DMS 273 treated with DMSO at 0.1 percent for 48 hours (cell line): ENCODE measurements at places on chromosomes 4 and X.

GRCh38 chrX:112067601-112068000, 15.0 kb downstream of the TRPC5 start:
- no peak for DNase-seq

DNA sequence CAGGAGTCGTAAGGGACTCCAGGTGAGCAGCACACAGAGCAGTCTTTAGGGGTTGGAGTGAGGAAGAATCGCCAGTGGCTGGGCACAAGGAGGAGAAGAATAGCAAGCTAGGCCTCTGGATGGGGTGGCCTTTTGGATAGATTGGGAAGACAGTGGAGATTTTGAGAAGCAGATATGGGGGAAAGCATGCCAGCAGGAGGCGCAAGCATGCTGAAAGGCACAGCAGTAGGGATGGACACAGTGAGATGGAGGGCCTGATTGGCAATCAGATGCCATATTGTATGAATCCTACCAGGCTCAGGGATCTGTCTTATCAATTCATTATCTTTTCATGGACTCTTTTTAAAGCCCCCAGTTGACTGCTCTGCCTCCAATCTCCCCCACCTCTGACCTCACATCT, 60.4 kb upstream of the MAGEA4 start:
- DNase-seq, result no peak

- DNase-seq, result no peak
Measured at GRCh38 chr4:112819729-112820128, 182.8 kb downstream of the LARP7 start.

GRCh38 chr4:152172146-152172545, 363.7 kb downstream of the FBXW7 start:
- no peak for DNase-seq

DNA sequence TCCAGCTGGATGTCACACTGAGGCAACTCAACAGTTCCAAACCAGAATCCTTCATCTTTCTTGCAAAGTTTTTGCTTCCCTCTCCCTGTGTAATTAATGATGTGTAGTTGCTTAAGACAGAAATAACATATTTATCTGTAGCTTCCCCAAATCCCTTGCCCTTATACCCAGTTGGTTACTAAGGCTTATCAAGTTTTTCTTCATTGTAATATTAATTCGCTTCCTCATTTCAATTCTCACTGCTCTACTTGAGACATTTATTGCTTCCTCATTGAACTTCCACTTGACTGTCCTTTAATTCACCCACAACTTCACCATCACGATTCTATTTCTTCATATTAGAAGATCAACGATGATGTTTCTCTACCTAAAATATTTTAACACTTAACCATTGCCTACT, 386.6 kb upstream of the CPEB2 start:
- no peak for DNase-seq

DNA sequence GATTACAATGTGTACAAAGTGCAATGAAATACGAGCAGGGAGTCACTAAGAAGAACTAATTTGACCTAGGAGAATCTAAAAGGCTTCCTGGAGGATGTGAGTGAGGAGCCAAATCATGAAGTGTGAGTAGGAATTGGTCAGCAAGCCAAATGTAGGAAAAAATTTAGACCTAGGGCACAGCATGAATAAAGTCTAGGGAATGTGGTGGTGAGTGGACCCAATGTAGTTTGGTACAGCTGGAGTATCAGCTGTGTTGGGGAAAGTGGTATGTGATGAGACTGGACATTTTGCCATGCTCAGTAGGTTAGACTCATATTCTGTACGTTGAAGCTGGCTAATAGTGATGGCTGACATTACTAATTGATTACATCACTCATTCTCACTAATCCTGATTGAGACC, 191.0 kb downstream of the AFF2 start:
- no peak for DNase-seq

DNA sequence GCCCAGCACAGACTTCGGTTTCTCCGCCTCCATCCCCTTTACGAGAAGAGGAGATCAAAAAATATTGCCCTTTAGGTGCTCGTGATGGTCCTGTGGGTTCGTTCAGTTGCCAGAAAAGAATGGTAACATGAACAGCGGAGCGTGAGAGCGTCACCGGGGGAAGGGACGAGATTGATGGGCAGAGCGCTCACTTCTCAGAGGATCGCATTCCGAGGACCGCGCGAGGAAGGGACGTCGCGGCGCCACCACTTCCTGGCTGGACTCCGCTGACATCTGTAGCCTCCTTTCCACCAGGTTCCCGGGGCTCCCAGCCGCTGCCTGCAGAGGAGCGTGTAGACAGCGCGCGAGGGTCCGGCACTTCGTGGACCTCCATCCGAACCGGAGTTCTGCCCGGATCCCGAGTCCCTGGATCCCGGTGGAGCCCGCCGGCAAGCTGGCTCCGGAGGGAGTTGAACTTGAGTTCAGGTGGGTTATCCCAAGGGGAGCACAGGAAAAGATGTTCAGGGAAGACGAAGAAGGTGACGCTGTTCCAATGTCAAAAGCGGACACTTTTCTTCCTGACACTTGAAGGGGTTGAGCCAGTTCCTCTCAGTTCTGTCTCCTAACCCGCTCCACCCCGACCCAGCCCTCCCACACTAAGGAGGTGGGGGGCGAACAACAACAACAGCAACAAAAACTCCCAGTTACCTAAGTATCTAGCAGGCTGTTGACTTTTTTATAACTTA, 484 bp downstream of the GALNTL6 start:
- DNase-seq, result no peak

DNA sequence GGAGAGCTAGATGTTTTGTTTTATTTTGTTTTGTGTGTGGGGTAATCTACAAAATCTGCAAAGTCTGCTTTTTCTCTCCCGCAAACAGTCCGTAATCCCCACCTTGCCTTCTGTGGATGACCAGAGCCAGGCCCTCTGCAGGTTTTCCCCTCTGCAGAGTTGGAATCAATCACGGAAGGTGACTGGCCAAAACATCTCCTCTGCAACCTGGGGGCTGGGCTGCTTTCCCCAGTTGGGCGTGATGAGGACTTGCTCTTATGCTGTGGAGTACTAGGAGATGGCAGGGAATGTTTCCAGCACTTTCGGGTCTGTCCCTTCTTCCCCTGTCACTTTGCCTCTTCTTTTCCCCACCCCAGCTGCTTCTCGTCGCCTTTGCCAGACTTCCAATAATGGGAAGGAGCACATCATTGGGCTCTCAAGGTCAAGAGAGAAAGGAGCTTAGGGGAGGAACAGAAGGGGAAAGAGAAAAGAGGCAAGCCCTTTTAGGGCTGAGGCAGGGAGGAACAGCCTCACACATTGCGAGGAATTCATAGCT, 1.1 kb downstream of the TMEM35A start:
- no peak for DNase-seq

GRCh38 chr4:93132631-93133030, 695.9 kb upstream of the ATOH1 start:
- no peak for DNase-seq

DNA sequence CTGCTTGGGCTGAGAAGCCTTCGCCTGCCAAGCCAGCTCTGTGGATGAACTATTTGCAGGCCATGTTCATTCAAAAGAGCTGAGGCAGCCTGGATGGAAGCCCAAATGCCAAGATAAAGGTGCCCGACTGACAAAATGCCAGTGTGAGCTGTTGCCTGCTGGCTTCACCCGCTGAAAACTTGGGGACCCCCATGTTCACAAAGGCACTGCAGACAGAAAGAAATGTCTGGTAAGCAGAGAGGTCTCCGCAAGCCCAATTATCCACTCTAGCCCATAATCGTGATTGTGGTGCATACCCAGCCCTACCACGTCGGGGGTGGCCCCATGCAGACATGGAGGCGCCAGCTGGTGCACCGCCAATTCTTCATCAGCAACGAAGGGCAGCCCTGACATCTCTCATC, 13.0 kb upstream of the SMIM20 start:
- DNase-seq, result no peak

DNA sequence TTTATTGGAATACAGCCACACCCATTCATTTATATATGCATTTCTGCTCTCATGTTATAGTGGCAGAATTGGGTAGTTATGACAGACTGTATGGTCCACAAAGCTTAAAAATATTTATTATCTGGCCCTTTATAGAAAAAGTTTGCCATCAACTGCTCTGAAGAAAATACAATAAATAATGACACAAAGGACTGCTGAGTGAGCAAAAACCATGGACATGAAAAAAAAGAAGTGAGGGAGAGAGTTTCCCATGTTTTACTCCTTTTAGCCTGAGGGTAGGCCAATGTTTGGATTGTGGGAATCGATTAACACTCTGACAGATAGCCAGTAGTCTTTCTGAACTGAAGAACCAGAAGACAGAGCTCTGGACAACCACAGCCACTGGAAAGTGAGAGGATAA, 149.2 kb downstream of the CHRDL1 start:
- DNase-seq, result no peak

DNA sequence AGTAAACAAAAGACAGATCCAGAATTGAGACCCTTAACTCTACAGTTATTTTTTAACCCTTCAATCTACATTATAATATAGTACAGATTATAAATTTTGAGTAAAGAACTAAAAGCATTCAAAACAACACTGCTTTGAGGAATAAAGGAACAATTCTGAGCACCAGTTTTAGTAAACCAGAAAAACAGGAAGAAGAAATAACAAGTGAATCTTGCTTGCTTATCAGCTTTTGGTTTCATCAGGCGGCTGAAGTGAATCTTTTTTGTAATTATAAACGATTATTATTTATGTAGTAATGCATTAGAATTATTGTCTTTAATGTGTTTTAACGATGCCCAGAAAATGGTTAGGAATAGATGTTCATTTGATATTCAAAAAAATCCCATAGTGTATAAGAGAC, 305.4 kb downstream of the ARAP2 start:
- no peak for DNase-seq

DNA sequence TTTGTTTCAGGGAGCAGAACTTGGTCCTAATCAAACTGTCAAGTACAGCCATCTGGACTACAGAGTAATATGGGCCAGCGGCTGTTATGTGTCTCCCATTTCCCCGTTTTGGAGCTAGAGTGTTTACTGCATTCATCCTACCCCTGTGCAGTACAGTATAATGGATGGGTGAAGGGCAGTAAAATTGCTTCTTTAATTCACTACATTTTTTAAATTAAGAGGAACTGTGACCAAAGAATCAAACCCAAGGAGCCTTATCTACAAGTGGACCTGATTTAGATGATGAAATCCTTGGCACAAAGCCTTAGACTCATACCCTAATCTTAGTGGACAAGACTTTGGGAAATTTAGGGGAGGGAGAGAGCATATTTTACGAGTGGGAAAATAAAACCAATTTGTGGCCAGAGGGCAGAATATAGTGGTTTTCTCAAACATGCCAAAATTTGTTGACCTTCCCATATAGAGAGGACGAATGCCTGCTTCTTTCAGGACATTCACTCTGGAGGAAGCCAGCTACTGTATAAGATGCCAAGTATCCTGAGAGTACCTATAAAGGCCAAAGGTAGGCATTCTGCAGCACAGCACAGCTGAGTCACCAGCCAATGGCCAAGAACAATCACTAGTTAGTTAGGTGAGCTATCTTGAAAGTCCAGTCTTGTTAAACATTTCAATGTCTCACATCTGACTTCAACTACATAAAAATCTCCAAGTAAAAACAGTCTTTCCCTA, 253.8 kb upstream of the KCNIP4 start:
- DNase-seq, result no peak

GRCh38 chr4:130712038-130712437, 1616.1 kb downstream of the C4orf33 start:
- no peak for DNase-seq

GRCh38 chrX:110123331-110123782, 120.4 kb downstream of the TMEM164 start:
- no peak for DNase-seq

- no peak for DNase-seq
Measured at GRCh38 chr4:140088323-140088967, 65.5 kb downstream of the MAML3 start.

DNA sequence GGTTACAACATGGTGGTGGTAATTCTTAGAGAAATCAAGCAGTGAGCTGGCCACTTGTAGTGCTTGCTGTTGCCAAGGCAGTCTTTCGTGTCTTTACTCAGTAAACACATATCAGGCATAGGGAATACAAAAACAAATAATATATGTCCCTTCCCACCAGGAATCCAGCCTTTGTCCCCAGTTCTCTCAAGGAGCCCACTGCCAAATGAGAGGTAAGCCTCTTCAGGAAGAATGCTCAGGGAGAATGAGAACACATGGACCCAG, 421 bp upstream of the PLAC1 start:
- DNase-seq, result no peak

GRCh38 chr4:141636771-141637460, 533 bp downstream of the IL15 start:
- DNase-seq, result no peak

GRCh38 chrX:131558562-131558961, 14.7 kb downstream of the OR13H1 start:
- no peak for DNase-seq

DNA sequence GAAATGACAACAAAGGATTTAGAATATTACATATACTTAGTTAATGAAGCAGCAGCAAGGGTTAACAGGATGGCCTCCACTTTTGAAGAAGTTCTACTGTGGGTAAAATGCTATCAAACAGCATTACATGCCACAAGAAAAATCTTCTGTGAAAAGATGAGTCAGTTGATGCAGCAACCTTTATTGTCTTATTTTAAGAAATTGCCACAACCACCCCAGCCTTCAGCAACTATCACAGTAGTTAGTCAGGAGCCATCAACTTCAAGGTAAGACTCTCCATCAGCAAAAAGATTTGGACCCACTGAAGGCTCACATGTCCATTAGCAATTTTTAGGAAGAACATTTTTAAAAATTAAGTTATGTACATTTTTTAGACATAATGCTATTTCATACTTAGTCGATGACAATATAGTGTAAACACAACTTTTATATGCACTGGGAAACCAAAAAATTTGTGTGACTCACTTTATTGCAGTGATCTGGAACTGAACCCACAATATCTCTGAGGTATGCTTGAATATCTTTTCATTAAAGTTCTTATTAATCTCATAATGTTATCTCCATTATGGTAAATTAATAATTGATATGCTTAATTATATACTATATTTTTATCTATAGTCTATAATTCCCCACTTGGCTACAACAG, 81.2 kb downstream of the SPCS3 start:
- DNase-seq, result no peak

GRCh38 chrX:115173181-115173580, 16.0 kb upstream of the RBMXL3 start:
- DNase-seq, result no peak

DNA sequence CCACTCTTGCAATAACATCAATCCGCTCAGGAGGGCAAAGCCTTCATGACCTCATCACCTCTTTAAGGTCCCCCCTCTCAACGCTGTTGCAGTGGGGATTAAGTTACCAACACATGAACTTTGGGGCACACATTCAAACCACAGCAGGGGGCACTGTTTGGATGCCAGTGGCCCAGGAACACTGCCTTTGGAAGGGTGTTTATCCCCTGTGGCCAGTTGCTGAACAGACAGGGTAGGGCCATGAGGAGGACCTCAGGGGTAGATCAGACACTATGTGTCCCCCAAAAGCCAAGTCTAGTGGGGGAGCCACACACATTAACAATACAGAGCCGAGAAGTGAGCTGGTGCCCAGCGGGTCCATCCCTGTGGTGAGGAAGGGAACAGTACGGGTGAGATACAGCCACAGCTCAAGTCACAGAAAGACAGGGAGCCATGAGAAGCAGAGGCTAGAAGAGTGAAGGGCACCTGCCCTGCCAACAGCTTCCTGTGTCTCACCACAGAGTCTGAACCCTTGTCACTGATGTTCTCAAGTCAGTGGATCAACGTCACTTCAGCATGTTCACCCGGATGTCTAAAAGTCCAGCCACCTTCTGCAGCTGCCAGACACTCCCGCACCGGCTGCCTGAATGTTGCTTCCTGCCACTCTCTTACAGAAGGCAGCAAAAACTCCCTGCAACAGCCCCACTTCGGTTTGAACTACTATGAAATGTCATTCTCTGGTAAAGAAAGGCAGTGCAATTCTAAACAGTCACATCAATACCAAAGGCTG, 19.9 kb upstream of the MXD4 start:
- no peak for DNase-seq
